Activated CD4-positive, alpha-beta memory T cell treated with anti-CD3 and anti-CD28 coated beads, Interleukin-2, amount 10 ng/mL, durations not matched to agents 7 days and 5 days (primary cell): ENCODE measurements at places on chromosomes 13 and 19. TPM values are rescaled to one million over a fixed set of nuclear protein-coding genes. Genes with fewer than 3 reads are reported as not detected.

The MIDN gene
- 88.6 TPM for total RNA-seq

The URAD gene
- not detected for total RNA-seq

The MPV17L2 gene
- 6.2 TPM for total RNA-seq

The NOVA2 gene
- 0.30 TPM for total RNA-seq

The LRRC4B gene
- total RNA-seq: not detected

DNA sequence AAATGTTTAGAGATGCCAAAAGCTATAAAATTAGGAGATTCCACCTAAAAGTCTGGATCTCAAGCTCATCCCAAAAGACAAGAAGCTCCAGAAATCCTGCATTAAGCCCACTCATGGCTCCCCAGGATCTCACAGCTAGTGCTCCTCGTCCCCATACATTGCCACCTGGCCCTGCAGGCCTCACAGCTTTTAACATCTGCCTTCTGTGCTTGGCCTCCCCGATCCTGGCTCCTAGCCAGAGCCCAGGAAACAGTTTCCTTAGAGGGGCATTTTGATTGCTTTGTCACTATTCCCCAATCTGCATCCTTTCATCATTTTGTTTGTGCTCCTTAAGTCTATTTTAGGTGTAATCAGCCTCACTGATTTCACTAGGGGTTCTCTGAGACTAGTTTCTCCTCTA, 14.5 kb upstream of the DCT start:
- H3K27me3 ChIP-seq: no peaks in the 10 kb centered on the region
- no peak overlapping the region for H3K4me3 ChIP-seq
- no peak for DNase-seq
- H3K36me3 ChIP-seq: no peaks in the 10 kb centered on the region

DNA sequence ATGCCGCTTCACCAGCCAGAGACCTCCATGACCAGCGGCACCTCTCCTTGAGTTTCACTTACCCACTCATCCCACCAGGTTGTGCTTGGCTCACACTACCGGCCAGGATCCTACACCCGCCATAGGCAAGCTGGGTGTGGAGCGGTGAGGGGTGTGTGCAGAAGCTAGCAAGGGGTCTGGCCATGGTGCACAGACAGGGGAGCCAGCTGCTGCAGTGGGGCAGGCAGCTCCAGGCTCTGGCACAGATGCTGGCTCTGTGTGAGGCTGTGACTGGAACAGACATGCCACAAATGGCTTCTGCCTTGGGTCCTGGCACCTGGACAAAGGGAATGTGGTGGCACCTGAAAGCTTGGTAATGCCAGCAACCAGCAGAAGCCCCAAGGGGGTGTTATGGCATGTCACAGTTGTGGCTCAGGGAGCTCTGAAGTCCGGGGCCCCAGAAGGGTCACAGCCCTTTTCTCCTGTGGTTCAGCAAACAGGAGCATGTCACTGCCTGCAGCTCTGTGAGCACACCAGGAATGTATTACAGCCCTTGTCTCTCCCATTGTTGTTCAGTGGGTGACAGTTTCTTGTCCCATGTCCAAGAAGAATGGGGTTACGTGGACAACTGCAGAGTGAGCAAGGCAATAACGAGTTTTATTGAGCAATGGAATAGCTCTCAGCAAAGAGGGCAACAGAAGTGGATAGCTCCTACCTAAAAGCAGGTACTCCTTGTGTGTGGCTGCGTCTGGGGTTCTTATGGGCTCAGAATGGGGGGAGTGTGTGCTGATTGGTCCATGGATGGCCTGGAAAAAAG, 2791.0 kb upstream of the PCDH20 start:
- DNase-seq: no peak
- no peaks in the 10 kb centered on the region for H3K27me3 ChIP-seq
- H3K4me3 ChIP-seq: no peak overlapping the region
- H3K4me1 ChIP-seq: no peaks in the 10 kb centered on the region

GRCh38 chr19:36009220-36009619, 607 bp upstream of the SYNE4 start:
- H3K27ac ChIP-seq: no peak overlapping the region
- peaks cover 10% of the 10 kb centered on the region for H3K36me3 ChIP-seq
- peak overlapping the region; percentile 40 for H3K4me3 ChIP-seq
- peak; percentile 60 for DNase-seq
- no peaks in the 10 kb centered on the region for H3K27me3 ChIP-seq

DNA sequence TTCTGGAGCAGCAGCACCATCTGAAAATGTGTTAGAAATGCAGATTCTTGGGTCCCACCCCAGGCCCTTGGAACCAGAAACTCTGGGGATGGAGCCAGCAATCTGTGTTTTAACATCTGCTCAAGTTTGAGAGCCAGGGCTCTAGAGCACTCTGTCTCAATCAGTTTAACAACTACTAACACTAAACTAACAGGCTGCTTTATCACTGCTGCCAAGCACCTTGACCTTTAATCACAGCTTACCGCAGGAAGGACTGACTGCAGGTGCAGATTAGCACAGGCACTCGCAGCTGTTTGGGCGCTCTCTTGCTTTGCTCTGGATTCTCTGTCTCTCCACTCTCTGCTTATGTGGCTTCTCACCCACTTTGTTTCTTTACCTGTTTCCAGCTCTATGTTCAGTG, 163.5 kb downstream of the MTUS2 start:
- no peaks in the 10 kb centered on the region for H3K27me3 ChIP-seq
- H3K4me1 ChIP-seq: no peaks in the 10 kb centered on the region
- DNase-seq: no peak
